ENCODE measurements at places on chromosomes 3 and 15.

DNA sequence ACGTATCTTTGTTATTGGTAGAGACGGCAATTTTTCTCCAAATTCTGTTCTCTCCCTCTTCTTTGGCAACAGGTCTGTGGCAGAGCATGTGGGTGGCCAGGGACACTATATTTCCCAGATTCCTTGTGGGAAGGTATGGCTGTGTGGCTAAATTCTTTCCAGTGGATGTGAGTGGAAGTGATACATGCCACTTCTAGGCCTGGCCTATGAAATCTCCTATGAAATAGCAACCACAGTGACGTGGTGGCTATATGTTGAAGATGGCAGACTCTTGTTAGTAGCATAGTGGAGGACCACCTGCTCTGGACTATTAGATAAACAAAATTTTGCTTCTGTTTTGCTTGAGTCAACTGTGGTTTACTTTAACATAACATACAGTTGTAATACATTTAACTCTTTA lies 243.3 kb downstream of the IL20RB start:
- DNase-seq: no peak

DNA sequence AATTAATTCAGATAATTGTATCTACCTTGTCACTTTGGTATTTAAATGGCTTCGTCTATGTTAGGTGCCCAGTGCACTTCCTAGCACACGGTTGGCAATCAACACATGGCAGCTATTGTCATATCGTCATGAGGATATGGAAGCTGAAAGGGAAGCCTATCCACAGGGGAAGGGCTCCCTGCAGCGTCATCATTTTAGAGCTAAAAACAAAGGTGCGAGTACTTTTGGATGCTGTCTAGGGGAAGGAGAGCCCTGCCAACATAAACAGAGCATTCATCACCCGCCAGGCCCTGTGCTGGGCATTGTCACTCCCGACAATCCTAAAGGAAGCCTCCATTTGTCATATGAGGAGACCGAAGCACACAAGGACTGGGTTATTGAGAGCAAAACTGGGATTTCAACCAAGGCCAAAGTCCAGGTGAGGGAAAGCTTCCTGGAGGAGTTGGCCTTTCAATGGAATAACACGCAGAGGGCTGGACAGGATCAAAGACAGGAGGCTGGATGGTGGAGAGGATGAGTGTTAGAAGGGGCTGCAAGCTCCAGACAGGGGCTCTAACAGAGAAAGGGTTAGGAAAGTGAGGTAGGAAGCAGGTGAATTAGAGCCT lies 8.0 kb upstream of the PARL start:
- DNase-seq: no peak

DNA sequence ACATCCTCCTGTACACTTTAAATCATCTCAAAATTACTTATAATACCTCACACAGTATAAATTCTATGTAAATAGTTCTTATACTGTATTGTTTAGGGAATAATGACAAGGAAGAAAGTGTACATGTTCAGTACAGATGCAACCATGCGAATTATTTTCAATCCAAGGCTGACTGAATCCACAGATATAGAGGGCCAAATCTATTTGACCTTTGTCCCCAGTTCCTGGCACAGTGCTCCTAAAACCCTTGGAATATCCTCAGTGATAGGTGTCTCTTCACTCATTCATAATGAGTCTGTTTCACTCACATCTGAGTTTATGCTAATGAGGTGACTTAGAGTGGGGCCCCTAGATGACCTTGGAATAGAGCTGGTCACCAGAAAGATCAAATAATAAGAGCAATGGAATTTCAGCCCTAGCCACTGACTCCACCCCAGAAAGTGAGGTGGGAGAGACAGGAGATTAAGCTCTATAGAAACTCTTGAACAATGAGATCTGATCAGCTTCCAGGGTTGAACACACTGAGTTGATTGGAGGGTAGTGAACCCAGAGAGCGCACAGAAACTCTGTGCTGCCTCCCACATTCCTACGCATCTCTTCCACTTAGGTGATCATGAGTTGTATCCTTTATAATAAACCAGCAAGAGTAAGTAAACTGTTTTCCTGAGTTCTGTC lies 65.3 kb downstream of the ADAM10 start:
- no peak for DNase-seq

DNA sequence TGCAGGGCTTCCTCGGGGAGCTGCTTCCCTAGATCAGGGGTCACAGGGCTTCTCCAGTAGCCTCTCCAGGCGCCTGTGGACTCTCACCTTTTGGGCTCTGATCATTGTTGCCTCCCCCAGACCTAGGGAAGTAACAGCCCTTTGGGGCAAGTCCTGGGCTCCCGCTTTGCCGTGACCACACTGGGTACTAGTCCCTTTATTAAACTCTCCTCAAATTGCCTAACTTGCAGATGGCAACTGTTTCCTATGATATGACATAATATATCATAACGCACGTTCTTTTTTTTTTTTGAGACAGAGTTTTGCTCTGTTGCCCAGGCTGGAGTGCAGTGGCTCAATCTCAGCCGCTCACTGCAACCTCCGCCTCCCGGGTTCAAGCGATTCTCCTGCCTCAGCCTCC lies 17.9 kb upstream of the NRROS start:
- DNase-seq: no peak

- no peak for DNase-seq
Observed at GRCh38 chr15:75725006-75725718, 12.5 kb upstream of the CSPG4 start.

- no peak for DNase-seq
Observed at GRCh38 chr3:16929311-16929710, 44.6 kb downstream of the PLCL2 start.

DNA sequence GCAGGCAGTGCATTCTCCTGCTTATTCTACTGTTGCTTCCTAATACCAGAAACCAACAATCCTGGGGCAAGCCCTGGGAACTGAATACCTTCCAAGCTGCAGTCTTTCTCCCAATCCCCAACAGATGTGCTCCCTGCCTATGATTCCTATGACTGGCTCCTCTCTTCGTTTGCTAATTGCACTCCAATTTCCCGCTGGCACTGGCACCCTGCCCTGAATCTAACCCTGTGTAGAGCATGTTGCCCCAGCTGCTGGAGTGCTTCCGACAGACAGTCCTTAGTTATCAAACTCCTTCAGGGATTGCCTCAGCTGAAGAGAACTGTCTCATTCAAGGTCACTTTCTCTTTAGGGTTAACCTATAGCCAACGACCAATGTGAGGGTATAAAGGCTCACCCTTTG lies 214.1 kb downstream of the NECTIN3 start:
- no peak for DNase-seq

DNA sequence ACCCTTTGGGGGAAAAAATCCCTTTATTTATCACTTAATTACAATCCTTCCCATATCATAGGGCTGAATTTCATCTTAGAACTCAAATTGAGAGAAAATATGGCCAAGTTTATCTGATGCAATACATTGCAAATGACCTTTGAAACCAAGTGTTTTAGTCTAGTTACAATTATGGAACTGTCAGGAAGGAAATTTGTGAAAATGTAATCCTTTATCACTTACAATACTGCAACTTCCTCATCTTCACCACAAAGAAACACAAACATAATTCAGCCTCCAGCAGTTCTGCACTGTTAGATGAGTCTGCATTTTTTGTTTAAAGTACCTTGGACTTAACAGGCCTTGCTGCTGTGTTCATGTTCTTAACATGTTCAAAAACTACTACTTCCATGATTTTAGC lies 4.6 kb downstream of the CCPG1 start:
- DNase-seq: no peak

- no peak for DNase-seq
Observed at GRCh38 chr3:182122779-182123178, 411.1 kb downstream of the SOX2 start.

- DNase-seq: no peak
Observed at GRCh38 chr3:183411216-183411922, 17.1 kb downstream of the MCF2L2 start.

- no peak for DNase-seq
Observed at GRCh38 chr3:34634939-34635338, 836.5 kb downstream of the PDCD6IP start.

DNA sequence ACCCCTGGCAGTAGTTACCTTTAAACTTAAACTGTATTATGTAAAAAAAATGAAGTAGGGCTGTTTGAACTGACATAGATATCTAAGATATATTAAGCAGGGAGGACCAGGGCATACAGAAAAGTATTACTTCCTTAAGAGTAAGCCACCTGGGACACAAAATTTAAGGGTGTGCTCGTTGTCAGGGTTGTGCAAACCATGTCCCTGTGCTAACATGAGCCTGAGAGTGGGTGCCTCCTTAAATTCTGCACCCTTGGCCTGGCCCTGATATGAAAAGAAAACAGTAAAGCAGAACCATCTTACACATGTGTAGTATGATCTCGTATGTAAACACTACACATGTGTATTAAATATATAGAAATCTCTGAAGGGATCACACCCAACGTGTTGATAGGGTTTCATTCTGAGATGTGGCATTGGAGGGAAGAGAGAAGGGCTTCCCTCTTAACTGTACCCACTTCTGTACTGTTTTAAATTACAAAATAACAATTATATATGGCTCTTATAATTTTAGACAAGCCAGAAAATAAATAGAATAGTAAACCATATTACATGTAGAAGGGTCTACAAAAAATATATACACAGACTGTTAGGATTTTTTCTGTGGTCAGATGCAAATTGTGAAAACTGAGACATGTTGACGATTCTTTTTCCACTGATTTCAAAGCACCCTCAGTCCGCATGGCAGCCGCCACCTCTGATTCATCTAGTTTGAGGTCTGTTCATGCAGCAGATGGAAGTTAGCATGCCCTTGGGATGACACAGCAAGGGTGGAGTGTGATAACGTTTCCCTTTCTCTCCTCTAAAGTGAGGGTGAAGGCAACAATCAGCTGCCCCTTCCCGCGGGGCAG lies 400.8 kb upstream of the PROK2 start:
- no peak for DNase-seq

DNA sequence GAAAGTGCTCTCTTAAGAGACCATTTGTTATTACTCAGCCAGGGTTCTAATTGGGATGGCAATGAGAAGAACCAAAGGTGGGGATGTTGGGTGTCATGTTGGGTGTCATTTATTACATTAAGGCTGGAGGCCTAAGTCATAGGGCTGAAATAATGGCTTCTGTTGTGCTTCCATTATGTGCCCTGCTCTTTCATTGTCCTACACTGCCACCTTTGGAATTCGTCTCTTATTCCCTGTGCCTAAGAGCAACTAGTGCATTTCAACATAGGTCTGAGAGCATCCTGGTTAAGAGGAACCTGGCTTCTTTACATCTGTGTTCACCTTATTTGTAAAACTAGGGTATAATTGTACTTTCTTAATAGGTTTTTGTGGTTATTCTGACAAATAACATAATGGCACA lies 32.2 kb downstream of the RIOX2 start:
- no peak for DNase-seq

- DNase-seq: no peak
Observed at GRCh38 chr15:71282076-71282475, 166.8 kb downstream of the THSD4 start.

- DNase-seq: peak; percentile 40
Observed at GRCh38 chr15:78047761-78048627, 29.5 kb downstream of the TBC1D2B start.

- no peak for DNase-seq
Observed at GRCh38 chr15:73882761-73883419, 9.5 kb downstream of the TBC1D21 start.

DNA sequence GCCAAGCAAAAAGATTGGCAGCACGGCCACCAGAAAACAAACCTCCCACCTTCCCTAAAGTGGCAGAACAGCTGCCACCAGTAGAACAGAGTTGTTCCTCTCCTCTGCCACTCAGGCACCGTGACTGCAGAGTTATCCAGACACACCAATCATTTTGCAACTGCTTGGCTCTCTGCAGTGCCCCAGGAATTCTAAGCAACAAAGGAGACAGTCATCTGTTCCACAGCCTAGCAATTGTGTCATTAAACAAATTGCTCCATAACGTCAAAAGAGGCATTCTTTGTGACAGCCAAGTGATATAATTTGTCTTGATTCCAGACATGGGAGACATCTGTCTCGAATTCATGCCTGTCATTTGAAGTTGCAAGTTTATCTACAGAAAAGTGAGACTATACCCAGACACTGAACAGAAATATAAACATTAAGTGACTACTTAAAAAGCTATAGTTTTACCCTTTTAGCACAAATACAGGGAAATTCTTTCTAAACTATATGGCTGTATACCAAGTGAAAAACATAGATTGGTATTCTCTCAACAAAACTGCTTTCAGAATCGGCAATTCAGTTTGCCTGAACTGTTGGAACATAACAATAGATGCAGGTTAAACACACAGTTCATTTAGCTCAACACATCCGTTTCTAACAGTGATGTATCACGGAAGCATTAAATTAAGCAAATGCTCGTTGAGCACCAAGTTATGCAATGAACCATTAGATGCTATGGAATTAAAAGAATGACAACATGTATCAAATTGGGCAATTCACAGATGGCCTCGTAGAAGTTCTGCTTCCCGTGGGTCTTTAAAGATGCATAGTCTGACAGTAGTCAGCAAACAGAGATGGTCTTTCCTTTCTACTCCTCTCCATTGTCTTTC lies 281.3 kb downstream of the FGF12 start:
- no peak for DNase-seq

- DNase-seq: no peak
Observed at GRCh38 chr3:29329986-29330890, 49.4 kb downstream of the RBMS3 start.

DNA sequence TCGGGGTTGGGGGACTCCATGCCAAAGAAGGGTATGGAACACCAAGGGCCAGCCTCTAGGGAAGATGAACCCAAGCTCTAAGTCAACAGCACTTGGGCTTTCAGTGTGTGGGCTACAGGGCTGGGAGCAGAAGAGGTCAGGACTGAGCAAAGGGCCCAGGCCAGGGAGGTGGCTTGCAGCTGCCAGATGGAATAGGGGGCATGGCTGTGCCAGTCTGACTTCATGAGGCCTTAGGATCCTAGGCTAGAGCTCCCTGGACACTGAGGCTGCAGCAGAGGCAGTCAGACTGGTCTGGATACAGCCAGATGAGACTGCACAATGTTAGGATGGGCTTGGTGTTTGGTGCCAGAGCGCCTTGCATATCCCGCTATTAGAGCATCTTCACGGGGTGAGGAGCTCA lies 3.8 kb downstream of the RASGRF1 start:
- DNase-seq: no peak

DNA sequence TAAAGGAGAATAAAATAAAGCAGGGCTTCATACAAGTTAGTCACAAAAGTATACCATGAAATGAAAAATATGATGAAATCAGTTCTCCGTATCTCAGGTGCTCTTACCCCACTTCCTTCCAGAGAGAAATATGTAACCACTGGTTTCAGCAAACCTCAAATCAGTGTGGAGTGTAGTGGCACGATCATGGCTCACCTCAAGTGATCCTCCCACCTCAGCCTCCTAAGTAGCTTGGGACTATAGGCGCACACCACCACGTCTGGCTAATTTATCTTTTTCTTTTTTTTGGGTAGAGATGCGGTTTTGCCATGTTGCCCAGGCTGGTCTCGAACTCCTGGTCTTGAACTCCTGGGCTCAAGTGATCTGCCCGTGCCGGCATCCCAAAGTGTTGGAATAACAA lies 24.2 kb downstream of the DENND4A start:
- DNase-seq: no peak

DNA sequence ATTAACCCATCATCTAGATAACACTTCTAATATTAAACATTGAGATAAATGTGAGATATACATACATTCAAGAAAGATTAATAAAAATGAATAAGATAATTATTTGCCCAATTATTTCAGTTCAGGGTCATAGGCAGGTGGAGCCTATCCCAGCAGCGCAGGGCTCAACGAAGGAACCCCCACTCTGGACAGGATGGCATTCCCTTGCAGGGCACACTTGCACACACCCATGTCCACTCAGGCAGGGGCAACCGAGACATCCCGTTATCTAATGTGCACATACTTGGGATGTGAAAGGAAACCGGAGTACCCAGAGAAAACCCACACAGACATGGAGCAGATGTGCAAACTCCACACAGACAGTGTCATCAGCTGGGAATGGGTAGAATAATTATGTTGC lies 175.4 kb upstream of the CMC1 start:
- DNase-seq: no peak

Measured in activated gamma-delta T cell treated with Interleukin-2 at 50 U/mL for 16 hours (primary cell).